ENCODE measurements at places on chromosomes 16 and 17.

DNA sequence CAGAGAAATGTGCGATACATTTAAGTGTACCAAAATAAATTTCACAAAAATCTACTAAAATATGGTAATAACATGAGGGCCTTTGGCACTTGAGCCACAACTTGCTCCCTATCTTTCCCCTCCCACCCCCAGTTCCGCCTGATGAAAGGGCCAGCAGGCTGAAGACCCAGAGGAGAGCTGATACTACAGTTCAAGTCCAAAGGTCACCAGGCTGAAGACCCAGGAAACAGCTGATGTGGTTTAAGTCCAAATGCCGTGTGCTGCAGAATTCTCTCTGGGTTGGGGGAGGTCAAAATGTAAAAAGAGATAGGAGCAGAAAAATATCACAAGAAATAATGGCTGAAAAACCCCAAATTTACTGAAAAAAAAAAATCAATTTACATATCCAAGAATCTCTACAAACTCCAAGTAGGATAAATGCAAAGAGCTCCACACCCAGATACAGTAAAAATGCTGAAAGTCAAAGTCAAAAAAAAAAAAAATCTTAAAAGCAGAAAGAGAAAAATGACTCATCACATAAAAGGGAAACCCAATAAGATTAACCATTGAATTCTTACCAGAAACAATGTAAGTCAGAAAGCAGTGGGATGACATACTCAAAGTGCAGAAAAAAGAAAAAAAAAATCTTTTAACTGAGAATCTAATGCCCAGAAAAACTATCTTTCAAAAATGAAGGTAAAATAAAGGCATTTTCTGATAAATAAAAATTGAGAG, 452.1 kb upstream of the ASIC2 start:
- no peak for DNase-seq

DNA sequence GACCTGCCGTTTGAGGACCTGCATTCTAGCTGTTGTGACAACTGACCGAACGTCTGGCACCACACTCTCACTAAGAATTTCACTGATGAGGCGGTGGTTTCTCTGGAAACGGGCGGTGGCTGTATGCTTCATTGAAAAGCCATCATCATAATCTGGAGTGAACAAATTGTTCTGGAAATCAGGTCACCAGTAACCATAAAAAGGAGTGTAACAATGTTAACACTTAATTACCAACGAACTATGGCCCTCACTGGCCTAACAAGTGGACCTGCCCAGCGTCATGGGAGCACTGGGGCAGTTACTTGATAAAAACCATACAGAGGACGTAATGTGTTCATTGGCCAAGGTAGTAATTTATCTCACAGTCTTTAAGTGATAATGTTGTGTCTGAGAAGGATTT, 15.4 kb downstream of the SMARCE1 start:
- no peak for DNase-seq

GRCh38 chr17:64240741-64241347, 22.2 kb downstream of the TEX2 start:
- DNase-seq: peak; percentile 87

GRCh38 chr17:13140750-13141149, 122.9 kb upstream of the ELAC2 start:
- DNase-seq: no peak
